Activated T-cell treated with anti-CD3 and anti-CD28 coated beads, Interleukin-2, amount 50 U/mL, for 72 hours (primary cell): ENCODE measurements at places on chromosomes 3 and 15. TPM values are rescaled to one million over a fixed set of nuclear protein-coding genes. Genes with fewer than 3 reads are reported as not detected.

DNA sequence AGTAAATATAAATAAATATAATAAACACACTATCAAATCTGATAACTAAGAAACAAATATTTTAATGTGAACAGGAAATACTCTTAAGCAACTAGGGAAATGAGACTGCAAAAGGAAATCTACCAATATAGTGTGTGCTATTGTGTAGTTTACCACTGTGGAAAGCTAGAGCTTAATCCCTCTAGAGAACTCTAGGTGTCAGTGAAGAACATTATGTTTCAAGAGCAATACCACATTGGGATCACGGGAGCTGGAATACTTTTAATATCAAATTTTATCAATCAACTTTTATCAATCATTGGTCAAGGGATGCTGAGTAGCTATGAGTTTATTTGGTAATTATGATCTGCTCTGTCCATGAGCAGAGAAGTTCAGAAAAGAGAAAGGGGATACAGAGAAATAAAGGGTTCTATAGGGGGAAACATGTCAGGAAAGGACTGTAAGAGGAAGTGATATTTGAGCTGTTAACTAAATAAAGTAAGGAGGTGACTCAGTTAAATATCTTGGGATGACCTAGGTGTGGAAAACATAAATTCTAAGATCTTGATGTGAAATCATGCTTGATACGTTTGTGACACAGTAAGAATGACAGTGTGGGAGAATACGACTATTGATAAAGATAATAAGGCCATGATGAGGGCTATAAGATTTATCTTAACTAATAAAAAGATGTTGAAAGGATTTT lies 762.2 kb upstream of the ALCAM start:
- H3K4me1 ChIP-seq: no peaks in the 10 kb centered on the region
- no peaks in the 10 kb centered on the region for H3K36me3 ChIP-seq
- no peak for DNase-seq
- no peak overlapping the region for H3K27ac ChIP-seq

DNA sequence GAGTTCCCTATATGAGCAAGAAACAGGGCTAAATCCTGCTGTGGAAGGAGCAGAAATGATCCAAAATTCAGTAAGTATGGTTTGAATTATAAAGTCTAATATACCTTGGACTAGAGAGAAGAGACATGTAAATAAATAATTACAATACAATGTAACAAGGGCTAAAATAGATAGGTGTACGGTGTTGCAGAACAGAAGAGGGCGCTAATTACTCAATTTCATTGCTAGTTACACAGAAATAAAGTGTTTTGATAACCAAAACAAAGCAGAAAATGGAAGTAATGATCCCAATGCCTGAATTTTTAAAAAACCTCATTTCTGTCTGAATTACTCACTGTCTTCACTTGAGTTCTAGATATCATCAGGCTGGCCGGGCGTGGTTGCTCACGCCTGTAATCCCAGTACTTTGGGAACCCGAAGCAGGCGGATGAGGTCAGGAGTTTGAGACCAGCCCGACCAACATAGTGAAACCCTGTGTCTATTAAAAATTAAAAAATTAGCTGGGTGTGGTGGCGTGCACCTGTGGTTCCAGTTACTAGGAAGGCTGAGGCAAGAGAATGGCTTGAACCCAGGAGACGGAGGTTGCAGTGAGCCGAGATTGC lies 8.3 kb upstream of the PLCH1 start:
- H3K4me3 ChIP-seq: no peak overlapping the region
- H3K27me3 ChIP-seq: no peaks in the 10 kb centered on the region
- no peak overlapping the region for H3K27ac ChIP-seq
- no peaks in the 10 kb centered on the region for H3K4me1 ChIP-seq

- no peak for DNase-seq
- H3K36me3 ChIP-seq: peaks cover 17% of the 10 kb centered on the region
- H3K27me3 ChIP-seq: no peaks in the 10 kb centered on the region
- H3K4me1 ChIP-seq: peaks cover 33% of the 10 kb centered on the region
Measured at GRCh38 chr15:90645873-90646575, 71.1 kb upstream of the BLM start.

- H3K27me3 ChIP-seq: no peaks in the 10 kb centered on the region
- peaks cover 56% of the 10 kb centered on the region for H3K4me1 ChIP-seq
Measured at GRCh38 chr15:50355619-50355905, 564 bp upstream of the GABPB1 start.

Gene INKA1
- total RNA-seq: 1.2 TPM

Gene ECE2
- not detected for total RNA-seq
